NCI-H2171 treated with DMSO at 0.1 percent for 48 hours (cell line): ENCODE measurements at places on chromosomes 6 and 20.
A peak's percentile ranks its signal among the peaks of the same experiment; 100 is the strongest.

DNA sequence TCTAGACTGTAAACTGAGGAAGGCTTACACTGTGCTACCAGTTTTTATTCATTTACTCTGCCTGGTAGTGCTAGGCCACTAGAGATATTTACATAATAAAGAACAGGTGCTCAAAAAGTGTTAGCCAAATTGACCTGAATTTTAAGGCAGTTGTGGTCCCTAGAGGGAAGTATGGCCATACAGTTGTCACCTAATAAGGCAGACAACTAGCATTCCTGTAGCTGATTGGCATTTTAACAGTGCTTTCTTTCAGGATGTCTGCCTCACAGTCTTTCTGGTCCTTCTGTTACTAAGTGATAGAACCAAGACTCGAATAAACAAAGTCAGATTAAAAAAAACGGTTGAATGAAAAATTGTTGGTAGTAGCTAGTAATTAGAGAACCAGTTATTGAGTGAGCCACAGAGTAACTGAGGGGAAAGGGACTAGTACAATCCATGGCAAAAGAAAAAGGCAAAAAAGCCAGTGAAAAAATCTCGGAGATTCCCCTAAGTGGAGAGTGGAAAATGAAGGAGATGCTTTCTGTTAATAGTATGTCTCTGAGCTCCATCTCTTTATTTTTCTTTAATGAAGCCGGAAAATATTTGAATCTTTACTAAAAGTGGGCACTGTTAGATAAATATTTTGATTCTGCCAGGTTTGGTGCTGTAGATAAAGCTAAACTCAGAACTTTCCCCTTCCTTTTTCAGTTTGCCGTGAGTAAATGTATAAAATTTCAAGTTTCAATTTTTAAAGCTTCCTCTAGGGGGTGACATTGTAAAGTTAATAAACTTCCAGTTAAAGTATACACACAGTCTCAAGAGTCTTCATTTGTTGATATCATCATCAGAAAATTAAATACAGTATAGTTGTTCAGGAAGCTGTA, 9.1 kb downstream of the VTA1 start:
- peak; percentile 17 for DNase-seq

GRCh38 chr6:34953061-34954025, 64.3 kb downstream of the ANKS1A start:
- no peak for DNase-seq

DNA sequence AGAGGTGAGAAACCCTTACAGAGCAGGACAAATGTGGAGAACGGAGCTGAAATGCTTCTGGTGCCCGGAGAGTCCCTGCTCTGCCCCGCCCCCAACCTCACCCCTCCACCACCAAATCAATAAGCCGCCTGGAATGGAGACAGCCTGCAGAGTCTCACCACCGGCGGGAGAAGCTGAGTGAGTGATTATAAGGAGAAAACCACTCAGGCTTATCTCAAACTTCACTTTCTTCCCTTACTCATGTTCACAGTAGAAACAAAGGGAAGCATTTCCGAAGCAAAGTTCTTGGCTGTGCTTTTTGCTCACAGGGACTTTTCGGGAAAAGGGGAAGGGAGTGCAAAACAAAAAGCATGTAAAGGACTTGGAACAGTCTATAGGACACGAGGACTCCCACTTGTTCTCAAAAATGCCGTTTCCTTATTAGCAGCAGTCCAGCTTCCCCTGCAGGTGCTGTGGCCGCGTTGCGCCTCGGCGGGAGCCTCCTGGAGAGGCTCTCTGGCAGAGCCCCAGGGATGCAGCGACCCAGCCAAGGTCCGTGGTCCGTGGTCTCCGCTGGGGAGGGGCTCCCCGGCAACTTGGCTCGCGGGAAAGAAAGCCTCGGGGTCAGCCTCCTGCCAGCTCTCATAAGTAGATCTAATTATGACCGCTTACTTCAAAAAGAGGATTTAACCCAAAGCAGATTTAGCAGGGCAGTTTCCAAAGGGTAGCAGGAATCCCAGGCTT, 64.8 kb upstream of the TMEM30A start:
- no peak for DNase-seq

DNA sequence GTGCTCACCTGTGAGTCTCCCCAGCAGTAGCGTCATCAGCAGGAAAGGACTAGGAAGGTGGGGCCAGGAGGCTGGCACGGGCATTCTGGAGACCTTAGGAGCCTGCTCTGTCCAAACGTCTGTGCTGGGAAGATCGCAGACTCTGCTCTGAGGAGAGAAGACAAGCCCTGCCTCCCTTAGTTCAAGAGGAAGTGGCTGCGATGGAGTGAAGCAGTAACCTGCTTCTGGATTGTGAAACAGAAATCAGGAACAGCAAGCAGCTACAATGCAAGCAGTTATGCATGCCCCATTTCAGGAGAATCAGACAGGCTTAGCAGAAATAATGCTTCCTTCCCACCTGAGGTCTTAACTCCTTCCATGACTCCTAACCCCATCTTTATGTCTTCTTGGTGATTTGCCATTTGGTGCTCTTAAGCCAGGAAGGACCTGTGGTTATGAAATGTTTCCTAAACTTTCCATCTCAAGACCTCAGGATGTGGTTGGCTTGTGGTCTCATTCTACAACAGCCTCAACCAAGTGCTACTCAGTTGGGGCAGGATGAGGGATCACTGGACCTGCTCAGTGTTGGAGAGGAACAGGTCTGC, at the start of gene SIRPB1:
TSS of gene SIRPB1 (minus strand) at position 149 of the 584 bp plus-strand sequence. CDS start at position 84, 65 bp downstream.
- DNase-seq = no peak

DNA sequence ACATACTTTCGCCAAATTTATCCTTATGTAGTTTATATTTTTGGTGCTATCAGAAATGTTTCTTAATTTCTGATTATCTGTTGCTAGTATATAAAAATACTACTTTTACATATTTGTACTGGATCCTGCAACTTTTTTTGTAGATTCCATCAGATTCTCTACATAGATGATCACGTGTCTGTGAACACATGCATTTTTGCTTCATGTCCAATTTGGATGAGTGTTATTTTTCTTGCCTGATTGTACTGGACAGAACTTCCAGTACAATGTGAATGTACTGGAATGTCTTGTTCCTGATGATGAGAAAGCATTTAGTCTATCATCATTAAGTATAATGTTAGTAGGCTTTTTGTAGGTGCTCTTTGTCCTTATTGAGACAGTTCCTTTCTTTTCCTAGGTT, 25.0 kb upstream of the SSR1 start:
- DNase-seq = no peak

DNA sequence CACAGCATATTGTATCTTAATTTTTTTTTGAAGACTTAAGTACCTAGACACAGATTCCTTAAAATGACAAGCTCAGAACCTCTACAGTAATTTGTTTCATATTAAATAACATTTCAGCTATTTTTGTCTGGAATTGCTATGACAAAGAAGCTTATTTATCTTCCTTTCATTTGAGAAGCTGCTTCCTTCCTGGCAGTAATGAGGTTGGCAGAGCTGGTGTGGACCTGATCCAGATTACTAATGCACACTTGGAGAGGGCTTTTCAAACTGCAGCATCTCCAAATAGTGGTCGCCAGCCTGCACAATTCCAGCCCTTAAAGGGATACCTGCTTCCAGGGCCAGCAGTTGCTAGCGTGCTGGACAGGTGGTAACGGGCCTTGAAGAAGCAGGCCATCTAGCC, 12.1 kb downstream of the PTCHD4 start:
- no peak for DNase-seq
